ENCODE measurements at places on chromosomes 7 and 10.

DNA sequence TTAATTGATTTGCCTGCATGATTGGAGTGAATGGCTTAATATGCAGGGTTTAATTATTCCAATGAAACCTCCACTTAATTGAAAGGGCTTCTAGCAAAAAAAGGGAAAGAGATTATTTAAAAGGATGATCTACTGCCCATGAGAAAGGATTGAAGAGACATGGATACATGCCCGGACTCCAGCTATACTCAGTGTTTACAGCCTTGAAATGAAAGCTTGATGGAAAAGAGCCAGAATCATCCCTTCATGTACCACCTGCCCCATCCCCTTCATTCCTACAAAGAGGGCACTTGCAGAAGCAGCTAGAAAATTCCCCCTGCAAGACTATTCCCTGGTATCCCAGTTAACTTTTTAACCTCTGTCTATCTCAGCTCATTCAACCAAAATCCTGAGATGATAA lies 78.4 kb downstream of the CARD11 start:
- no peak for DNase-seq

DNA sequence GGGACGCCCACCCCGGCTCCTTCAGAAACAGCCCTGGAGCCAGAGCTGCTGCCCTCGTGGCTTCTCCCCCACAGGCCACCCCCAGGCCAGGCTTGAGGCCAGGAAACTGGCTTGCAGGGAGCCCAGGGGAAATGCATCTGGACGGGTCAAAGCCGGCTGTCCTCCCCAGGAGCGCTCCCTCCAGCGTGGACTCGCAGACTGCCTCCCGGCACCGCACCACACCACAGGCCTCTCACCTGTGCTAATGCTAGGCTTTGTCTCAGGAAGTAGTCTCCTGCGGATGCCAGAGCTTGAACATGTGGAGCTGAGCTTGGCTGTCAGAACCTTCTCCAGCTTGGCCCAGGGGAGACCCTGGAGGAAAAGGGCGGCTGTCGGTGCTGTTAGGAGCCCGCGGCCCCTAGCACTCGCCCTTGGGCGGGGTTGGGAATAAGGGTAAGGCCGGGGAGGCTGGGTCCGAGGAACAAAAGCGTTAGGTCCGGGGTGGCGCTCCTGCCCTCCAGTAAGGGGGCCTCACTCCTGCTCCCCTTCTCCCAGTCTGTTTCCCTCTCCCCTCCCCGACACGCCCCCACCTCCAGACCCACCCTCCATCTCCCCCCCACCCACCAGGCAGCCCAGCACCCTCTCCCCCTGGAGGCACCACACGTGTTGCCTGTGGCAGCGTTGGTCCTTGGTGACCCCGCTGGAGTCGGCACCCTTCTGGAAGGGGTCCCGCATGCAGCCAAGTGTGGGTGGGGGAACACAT lies 21.6 kb upstream of the DRGX start:
- peak; percentile 14 for DNase-seq

DNA sequence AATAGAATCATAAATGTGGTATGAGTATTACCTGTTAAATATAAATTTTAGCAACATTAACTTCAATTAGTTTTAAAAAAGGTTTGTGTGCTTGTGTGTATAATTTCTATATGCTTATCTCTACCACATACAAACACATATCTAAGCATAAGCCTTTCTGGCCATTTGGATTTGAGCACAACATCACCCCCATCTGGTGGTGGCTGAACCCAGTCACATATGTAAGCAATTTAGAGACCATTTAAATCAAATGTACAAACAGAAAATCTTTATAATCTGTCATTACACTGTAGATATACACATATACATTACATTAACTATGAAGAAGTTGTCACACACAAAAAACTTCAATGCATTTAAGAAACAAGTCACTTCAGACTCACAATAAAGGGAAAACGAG lies 31.7 kb downstream of the GPR22 start:
- no peak for DNase-seq

- DNase-seq, result no peak
Observed at GRCh38 chr7:33422825-33423645, 293.7 kb downstream of the BBS9 start.

DNA sequence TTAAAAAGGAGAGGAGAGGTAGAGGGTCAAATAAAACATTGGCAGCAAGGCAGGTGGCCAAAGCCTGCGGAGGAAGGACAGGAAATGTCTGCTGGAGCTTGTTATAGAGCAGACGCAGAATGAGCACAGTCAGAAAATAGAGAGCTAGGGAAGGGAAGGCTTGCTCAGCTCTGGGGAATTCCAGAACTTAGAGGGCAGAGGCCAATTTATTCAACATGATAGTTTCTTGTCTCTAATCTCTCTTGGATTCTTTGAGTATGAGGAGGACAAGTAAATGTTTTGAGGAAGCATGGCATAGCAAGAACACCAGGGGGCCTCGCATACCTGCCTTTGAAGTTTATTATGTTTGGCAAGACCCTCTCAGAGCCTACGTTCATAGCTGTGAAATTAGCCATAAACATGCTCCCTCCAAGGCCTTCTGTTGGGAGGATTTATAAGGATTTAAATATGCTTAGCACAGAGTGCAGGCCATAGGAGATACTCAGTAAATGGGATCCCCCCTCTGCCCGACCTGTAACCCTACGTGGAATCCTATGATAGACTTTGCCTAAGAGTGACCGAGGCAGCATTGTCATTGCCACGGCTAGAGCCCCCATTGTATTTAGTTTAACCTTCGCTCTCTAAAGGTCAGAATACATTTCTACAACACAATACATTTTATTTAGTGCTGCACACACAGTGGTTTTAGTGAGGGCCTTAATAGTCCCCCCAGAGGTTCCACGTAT lies 293.9 kb downstream of the CCDC3 start:
- DNase-seq, result no peak

- DNase-seq, result no peak
Observed at GRCh38 chr10:85789982-85790789, 576.4 kb downstream of the GRID1 start.

DNA sequence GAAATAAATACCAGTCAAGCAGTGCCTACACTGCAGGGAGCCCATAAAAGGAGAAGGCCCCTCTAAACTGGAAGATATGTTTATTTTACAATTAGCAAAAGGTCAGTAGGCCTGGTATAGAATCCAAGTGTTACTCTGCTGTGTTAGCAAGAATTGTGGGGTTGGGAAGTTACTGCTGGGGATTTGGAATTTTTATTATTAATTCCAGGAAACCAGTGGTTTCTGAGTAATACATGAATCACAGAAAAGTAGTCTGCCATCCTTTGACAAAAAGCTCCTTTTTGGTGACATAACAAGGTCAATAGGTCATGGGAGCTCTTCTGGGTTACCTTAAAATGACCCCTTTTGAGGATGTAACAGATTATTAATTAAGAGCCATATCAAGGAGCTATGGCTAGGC lies 67.4 kb downstream of the ZNF92 start:
- no peak for DNase-seq

DNA sequence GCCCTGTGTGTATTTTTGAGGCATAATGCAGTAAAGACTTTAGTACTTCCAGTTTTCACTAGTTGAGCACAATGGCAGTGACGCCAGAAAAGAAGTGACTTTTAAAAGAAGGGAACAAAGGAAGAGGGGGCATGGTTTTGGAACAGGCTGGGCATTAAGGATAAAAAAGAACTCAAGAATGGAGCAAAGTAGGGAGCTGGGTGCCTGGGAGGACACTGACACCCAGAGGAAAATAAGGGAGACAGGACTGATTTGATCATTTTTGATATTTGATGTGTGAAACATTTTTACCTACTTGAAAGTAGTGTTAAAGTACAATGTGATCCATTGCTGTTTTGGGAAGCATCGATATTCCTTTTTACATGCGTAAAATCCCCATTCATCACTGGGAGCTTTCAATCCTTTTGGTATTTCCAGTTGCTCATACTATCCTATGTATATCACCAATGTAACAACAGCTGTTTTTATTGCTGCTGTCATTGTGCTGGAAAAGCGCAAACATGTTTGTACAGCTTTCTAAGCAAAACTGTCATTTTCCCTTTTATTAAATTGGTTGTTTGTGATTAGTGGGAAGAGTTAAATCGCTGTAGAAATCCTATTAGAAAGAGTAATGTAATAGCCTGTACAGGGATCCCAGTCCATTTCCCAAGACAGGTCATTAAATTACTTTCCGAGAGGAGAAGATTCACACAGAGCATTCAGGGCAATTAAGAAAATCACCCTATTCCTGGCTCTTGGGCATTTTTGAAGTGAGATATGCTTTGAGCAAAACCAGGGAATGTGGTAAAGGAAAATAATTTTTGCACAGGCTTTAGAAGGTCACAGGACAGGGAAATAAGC lies 85.2 kb downstream of the ADAM12 start:
- DNase-seq, result no peak

GRCh38 chr7:474605-475424 lies 44.8 kb downstream of the PDGFA start:
- DNase-seq, result no peak

- no peak for DNase-seq
Observed at GRCh38 chr10:103067484-103067883, 125.6 kb downstream of the NT5C2 start.

- DNase-seq, result no peak
Observed at GRCh38 chr10:120961795-120962755, 110.9 kb downstream of the WDR11 start.

DNA sequence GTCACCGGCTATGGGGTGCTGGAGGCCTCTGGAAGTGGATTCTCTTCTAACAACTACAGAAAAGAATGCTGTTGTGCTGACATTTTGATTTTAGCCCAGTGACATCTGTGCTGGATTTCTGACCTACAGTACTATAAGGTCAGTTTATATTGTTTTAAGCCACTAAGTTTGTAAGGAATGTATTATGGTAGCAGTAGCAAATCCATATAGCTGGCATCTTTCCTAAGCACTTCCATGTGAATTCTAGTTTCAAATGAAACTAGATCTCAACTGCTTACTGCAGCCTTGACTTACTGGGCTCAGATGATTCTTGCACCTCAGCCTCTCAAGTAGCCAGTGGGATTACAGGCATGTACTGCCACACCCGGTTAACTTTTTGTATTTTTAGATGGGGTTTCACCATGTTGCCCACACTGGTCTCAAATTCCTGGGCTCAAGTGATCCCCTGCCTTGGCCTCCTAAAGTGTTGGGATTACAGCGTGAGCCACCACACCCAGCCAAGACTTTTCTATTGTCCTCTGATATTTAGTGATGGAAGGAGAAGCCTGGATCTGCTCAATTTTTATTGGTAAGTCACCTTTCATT lies 414.0 kb downstream of the PHTF2 start:
- no peak for DNase-seq

DNA sequence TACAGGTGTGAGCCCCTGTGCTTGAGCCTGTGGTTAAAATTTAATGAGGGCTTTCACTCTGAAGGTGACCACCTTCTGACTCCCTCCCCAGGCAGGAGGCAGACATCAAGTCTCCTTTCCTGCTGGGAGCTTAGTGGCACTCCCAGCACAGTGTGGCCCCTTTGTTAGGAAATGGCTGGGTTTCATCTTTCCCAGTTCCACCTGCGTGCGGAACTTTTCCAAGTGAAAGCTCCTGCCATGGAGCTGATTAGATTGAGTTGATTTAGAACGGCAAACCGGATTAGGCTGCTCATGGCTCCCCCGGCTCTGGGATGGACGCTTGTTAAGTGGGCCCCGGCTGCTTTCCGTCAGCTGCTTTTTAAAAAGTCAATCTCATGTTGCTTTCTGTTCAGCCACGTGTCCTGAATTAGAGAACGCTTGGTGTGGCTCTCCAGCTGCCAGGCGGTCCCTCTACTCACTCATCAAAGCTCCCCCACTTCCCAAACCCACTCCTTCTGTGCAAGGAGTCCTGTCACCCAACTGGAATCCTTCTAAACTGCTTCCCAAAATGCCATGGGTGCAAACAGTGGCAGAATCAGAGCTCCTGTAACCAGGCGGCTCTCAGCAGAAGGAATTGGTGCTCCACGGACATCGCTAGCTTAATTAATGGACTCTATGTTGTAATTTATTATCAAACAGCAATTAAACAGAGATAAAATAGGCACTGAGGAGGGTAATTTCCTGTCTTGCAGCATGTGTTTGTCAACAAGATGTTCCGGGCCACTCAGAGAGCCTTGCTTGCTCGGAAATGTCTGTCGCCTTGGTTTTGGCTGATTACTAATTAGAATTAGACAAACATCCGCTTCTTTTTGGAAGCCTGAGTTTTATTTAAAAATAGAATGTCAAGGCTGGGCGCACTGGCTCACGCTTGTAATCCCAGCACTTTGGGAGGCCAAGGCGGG lies 551.2 kb downstream of the GALNT17 start:
- no peak for DNase-seq

- no peak for DNase-seq
Observed at GRCh38 chr10:83373671-83374070, 765.6 kb upstream of the GHITM start.

- no peak for DNase-seq
Observed at GRCh38 chr7:129853661-129854268, 99.0 kb downstream of the UBE2H start.

DNA sequence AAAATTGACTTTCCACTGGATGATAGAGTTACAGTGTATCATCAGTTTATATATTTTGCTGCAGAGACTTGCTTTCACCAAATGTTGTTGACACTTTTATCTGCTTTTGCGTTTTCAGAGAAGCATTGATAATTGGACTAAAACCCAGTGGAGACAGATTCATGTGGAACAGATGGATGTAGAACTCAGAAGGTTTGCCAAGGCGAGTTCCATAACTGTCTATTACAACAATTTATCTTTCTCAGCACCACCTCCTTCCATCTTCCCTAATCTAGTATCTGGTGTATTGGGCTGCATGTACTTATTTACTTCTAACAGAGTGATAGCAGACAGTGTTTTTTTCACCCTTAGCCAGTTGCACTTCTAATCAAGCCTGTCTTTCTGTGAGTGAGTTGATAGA lies 73.3 kb downstream of the DNAH11 start:
- DNase-seq, result no peak

- DNase-seq, result no peak
Observed at GRCh38 chr7:31068006-31068675, 16.0 kb downstream of the ADCYAP1R1 start.

- no peak for DNase-seq
Observed at GRCh38 chr7:40301486-40302068, 166.8 kb downstream of the SUGCT start.

- DNase-seq, result no peak
Observed at GRCh38 chr7:114842551-114843065, 79.3 kb upstream of the MDFIC start.

- DNase-seq, result no peak
Observed at GRCh38 chr10:3220853-3221252, 48.3 kb upstream of the PITRM1 start.

DNA sequence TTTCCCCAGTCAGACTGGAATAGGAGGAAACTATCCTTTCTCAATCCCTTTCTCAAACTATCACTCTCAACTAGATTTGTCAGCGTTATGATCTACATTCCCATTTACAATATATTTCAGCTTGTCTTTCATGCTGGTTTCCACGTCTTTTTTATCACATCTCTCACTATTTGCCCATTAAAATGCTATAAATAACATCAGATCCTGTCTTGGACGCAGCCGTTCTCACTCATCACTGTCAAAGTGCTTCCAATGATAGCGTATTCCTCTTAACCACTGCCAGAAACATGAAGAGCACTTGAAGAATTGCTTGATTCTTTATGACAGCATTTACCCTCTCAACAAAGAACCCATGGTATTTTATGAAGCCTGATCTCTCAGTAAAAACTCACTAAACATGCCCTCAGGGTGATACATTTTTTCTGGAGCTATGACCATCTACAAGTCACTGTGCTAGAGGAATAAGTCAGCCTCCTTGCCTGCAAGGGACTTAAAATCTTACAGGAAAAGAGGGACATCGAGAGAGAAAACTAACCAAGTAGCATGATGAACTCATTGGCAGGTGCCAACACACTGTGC lies 205.6 kb upstream of the PFKP start:
- no peak for DNase-seq
